Activated CD4-positive, alpha-beta T cell treated with anti-CD3 and anti-CD28 coated beads for 1 hour (primary cell): ENCODE measurements at places on chromosomes 5 and 9.

GRCh38 chr9:79264511-79265355, 307.0 kb upstream of the TLE4 start:
- no peak for DNase-seq

- DNase-seq = peak; percentile 73
Measured at GRCh38 chr9:35604578-35605350, at the start of gene TESK1. Gene TESK1 (plus strand): TSS chr9:35605262. CDS start chr9:35605620, 358 bp downstream.

DNA sequence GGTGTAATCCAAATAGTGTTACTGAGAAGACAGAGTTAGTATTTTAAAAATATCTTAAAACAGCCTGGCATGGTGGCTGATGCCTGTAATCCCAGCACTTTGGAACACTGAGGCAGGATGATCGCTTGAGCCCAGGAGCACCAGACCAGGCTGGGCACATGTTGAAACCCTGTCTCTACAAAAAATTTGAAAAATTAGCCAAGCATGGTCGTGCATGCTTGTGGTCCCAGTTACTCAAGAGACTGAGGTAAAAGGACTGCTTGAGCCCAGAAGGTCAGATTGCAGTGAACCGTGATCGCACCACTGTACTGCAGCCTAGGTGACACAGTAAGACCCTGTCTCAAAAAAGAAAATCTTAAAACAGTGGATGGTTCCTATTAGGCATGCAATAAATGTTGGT, 12.4 kb downstream of the IFNA1 start:
- DNase-seq = no peak

DNA sequence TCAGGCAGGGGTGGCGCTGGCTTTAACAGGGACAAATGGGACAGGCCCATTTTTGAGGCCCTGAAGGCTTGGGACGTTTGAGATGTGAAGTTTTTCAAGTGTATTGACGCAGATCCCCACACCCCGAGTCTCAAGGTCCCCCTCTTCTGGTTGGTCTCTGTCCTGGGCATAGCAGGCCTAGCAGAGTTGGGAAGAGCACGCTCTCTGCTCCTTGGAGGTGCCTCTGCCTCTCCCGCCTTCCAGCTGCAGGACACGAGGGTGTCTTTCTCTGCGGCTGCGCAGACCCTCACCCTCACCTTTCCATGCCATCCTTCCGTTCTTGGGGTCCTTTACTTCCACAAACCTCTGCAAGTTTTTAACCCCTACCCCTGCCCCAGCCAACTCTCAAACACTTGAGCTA, 18.6 kb downstream of the ADAMTSL2 start:
- no peak for DNase-seq

DNA sequence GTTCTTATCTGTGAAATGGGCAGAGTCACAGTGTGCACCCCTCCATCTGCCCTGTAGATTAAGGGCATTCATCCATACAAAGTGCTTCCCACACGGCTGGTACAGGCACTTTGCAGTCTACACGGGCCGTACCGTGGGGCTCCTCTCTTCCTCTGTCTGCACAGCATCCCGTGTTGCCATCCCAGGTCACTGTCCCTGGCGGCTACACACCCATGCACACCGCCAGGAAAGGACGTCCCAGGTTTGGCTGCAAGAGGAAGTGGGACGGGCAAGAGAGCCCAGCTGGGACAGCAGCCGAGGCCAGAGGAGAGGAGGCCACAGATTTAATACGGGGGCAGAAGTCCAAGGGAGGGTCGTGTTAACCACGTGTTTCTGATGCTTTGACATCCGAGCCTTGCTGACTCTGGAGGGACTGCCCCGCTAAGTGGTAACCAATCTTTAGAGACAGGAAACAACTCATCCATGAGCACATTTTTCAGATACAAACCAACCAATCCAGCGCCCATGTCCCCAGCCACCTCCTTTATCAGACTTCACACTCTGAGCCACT, 120.0 kb downstream of the ZNF354C start:
- DNase-seq = no peak

DNA sequence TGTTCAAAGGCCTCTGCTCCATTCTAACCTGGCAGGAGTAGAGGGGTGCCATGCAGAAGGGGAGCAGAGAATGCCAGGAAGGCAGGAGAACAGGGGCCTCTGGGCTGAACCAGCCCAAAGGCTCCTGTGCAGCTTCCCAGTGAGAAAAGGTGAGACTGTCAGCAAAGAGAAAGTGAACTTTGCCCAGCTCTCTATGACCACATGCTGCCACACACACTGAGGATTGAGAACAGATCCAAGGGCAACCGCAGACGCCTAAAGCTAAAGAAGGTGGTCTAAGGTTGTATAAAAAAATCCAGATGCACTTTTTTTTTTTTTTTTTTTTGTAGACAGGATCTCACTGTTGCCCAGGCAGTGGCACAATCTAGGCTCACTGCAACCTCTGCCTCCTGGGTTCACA, 51.4 kb downstream of the ALDH7A1 start:
- DNase-seq = no peak

DNA sequence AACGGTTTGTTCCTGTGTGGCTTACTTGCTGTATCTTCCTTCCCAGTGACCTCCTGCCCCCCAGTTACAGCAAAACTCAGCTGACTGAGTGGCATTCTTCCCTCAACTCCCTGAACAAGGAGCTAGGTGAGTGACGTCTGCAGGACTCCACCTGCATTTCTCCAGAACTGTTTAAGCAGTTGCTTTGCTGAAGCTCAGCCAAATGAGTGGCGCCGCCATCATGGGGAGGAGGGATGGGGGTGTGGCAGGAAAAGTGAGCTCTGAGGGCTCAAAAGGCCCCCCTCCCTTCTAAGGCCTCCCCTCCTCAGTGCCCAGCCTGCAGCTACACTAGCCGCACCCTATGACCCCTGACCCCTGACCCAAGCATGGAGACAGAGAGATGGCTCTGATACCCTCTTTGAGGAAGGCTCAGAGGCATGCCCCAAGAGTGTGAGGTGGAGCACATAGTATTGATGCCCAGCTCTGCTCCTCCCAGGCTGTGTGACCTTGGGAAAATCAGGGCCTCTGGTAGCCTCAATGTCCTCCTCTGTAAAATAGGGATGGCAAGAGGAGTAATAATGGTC, 12.7 kb downstream of the CCDC180 start:
- DNase-seq = no peak

GRCh38 chr9:12781226-12781733, 6.5 kb downstream of the LURAP1L start:
- DNase-seq = no peak
